Activated naive CD8-positive, alpha-beta T cell treated with anti-CD3 and anti-CD28 coated beads, Interleukin-2, amount 50 U/mL, for 24 hours (primary cell): ENCODE measurements at places on chromosomes 12 and 14.

GRCh38 chr12:92556141-92556540, 146.6 kb upstream of the PLEKHG7 start:
- no peak for DNase-seq

- peak; percentile 30 for DNase-seq
These were observed at the start of gene LGALS3 for GRCh38 chr14:55129086-55129427. TSS of gene LGALS3 (plus strand) at chr14:55129252. CDS start at chr14:55137374, 8,122 bp downstream.

GRCh38 chr14:96698960-96699539, 98.1 kb upstream of the VRK1 start:
- peak; percentile 21 for DNase-seq

DNA sequence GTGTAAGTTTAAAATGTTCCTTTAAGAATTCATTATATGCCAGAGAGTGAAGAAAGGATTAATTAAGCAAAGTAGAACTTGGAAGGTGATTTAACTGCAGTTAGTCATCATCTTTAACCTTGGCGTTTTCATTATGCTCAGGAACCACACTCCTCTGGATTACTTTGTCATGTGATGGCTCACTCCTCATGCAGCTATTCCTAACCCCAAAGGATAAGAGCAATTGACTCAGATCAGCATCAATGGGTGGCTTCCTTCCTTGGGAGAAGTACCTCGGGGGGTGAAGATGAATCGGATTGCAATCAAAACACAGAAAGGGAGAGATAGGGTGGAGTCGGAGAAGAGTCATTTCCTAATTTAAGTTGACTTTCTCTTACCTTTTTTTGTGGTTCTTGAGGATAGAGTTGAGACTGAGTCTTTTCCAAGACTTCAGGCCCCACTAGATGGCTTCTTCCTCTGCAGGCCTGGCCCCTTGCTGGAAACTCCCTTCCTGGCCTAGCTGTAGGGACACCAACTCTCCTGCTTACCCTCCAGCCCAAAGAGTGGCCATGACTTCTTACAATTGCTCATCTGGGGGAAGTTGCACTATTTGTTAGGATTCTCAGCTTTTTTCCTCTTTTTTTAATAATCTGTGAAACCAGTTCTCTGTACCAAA, 238.6 kb upstream of the DDHD1 start:
- DNase-seq, result no peak

GRCh38 chr12:63064080-63064479, 86.9 kb downstream of the AVPR1A start:
- DNase-seq, result no peak

DNA sequence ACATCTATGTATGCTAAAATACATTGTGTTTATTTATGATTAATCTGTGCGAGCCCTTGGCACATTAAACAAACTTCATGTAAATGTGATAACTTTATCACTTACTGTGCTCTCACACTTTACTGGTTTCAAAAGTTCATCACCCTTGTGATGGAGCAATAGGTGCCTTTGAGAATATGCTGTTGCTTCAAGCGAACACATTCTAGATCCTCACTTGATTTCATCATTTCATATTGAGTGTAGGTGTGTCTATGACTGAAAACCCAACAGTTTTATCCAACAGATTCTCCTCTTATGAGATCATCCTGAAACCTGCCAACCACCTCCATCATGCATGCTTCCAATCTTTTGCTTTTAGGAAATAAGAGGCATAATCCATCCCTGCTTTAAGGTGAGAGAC, 854.4 kb downstream of the TMEM121 start:
- DNase-seq, result no peak

- no peak for DNase-seq
These were observed 558 bp downstream of the TEX22 start for GRCh38 chr14:105398726-105399465.

- DNase-seq, result no peak
These were observed 47.7 kb upstream of the PTPRO start for GRCh38 chr12:15274561-15274967.

- no peak for DNase-seq
These were observed 20.6 kb downstream of the RACGAP1 start for GRCh38 chr12:50004696-50005095.

GRCh38 chr12:82242729-82243128, 115.5 kb downstream of the CCDC59 start:
- no peak for DNase-seq

GRCh38 chr12:6820166-6820565, 1.5 kb upstream of the GPR162 start:
- DNase-seq, result no peak

- DNase-seq, result no peak
These were observed at the start of gene RFLNA for GRCh38 chr12:124294780-124295341. TSS of gene RFLNA (plus strand) at chr12:124295093. CDS start at chr12:124295430, 337 bp downstream.

GRCh38 chr12:59084511-59085375, 164.4 kb upstream of the LRIG3 start:
- no peak for DNase-seq
